ENCODE measurements at places on chromosomes 12 and 14. TPM values are rescaled to one million over a fixed set of nuclear protein-coding genes. Genes with fewer than 3 reads are reported as not detected.

The CD163L1 gene
- 2.2 TPM for polyA plus RNA-seq

The KCNMB4 gene
- polyA plus RNA-seq, result 25.3 TPM

DNA sequence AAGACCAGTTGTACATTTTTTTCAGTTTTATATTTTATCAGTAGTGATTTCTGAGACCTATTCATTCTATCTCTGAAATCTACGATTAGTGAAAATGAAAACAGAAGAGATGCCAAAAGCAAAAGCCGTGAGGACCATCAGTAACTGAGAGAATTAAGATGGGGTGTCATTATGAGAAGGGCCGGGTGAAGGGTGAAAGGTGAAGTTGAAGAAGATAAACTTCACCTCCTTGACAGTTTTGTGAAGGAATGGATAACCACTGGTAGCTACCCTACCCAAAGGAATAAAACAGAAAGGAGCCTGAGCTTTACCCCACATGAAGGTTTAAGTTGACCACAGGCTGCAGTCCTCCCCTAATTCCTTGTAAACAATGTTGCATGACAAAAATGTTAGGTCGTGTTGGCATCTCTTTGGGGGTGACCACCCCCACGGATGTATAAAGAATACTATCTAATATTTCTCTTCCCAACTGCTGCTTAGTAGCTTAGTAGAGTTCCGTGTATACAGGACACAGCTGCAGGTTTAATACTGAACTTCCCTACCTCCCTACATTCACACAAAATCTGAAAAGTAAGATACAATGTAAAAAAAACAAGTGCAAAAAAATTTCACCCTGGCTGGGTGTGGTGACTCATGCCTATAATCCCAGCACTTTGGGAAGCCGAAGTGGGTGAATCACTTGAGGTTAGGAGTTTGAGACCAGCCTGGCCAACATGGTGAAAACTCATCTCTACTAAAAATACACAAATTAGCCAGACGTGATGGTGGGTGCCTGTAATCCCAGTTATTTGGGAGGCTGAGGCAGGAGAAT, 23.9 kb downstream of the GPR19 start:
- DNase-seq, result no peak

DNA sequence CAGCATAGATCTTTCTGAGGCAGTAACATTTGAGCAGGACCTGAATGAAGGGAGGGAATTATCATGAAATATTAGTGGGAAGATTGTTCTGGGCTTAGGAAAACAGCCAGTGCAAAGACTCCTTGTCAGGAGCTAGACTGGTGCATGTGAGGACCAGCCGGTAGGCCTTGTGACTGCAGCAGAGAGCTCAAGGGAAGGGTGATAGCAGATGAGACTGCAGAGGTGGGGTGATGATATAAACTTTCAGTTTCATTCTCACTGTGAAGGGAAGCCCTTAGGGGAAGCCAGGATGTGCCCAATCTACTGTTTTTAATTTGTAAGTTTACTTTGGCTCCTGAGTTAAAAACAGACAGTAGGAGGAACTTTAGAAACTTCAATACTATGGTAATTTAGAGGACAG, 12.4 kb downstream of the IL22 start:
- DNase-seq, result no peak

GRCh38 chr12:848882-849527, 96.6 kb downstream of the WNK1 start:
- no peak for DNase-seq

Data from left kidney (tissue), 8 donors.